SK-N-MC (cell line): ENCODE measurements at places on chromosomes 6 and 20.
A peak's percentile ranks its signal among the peaks of the same experiment; 100 is the strongest.

GRCh38 chr6:31736768-31737314, 511 bp upstream of the CLIC1 start:
- DNase-seq = no peak

DNA sequence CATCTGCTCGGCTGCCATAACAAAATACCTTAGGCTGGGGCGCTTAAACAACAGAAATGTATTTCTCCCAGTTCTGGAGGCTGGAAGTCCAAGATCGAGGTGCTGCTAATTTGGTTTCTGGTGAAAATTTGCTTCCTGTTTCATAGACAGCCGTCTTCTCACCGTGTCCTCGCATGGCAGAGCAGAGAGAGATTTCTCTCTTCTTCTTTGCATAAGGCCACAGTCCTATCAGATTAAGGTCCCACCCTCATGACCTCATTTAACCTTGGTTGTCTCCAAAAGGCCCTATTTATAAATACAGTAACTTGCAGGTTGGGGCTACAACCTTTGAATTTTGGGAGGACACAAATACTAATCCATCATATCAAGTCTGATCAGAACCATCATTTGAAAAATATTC, 544.3 kb downstream of the KIF16B start:
- DNase-seq = no peak

DNA sequence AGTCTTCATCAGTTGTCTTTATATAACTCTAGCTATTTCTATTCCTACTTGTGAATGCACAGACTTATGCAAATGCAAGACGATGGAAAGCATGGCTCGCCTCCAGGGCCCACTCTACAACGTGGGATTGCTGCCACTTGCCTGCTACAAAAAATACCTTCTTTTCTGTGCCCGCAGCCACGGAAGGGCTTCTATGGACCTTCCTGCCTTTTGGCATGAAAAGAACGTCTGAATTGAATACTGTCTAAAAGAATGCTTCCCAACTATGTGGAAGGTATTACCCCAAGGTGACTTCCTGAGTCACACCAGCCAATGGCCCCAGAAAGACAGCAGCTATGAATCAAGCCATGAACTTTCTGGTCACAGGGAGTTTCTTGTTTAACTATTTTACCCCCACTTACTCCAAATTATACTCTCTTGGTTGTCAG, 261.2 kb downstream of the HIVEP2 start:
- DNase-seq = no peak

DNA sequence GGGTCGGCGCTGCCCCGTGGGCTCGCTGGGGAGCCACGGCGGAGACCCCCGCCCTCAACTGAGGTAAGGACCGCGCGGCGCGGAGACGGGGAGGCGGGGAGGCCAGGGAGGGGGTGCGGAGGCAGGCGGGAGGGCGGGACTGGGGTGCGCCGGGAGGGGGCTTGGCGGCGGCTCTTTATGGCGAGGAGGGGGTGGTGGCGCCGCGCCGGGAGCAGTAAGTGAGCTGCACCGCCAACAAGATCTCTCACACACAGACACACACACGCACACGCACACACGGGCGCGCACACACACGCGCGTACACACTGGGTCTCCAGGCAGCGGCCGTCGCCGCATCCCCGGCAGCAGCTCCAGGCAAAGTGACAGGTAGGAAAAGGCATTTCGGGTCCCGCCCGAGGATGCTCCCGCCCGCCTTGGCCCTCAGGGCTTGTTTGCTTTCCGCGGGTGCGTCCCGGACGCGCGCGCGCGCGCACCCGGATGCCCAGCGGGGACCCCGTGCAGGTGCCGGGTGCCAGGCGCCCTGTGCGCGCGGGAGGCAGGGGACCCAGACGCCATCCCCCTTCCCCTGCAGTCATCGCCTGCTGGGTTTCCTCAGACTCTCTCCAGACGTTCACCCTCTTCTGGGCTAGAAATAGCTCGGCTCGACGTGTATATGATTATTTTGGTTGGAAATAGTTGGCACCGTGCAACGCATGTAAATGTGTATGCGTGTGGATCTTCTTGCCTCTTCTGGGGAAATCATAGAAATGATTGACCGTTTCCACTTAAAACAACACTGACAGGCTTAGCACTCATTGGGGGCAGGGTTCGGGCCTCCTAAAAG, at the start of gene PLCB4:
Gene PLCB4, plus strand, starts transcription at position 247 of the 823 bp plus-strand sequence. CDS start 238,728 bp downstream, outside the sequence.
- DNase-seq = peak; percentile 44

DNA sequence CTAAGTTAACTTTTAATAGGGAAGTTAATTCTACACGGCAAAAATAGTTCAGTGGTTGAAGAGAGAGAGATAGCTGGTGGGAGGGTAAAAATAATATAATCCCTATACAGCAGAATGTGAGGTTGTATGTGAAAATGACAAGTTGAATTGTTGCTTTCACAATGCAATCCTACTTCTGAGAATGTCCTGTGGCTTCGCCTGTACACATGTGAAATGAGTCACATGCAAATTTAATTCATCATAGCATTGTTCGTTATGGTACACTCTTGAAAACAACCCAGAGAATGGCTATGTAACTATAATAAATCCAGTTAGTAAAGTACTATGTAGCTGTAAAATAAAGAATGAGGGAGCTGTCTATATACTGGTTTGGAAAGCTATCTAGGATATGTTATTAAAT, 46.0 kb upstream of the HINT3 start:
- DNase-seq = no peak

GRCh38 chr6:147132889-147133288, 71.3 kb upstream of the STXBP5 start:
- no peak for DNase-seq

- no peak for DNase-seq
These were observed 690 bp downstream of the TULP1 start for GRCh38 chr6:35512006-35512405.

GRCh38 chr20:63319164-63320040, 26.4 kb downstream of the COL20A1 start:
- no peak for DNase-seq

GRCh38 chr20:48126227-48126740, 341.0 kb upstream of the SULF2 start:
- DNase-seq = no peak

DNA sequence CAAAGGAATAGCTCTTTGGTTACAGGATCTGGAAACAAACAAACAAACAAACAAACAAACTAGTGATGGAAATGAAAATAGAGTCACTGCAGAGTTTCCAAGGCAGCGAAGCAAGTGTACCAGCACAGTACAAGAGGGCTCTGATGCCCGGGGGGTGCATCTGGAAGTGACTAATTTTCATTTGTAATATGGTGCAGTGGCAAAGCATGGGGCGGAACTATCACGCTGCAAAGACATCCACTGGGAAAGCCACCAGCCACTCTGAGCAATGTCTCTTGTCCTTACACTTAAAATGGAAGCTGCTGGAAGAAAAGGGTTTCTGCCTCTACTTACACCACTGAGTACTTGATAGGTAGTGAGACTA, 44.4 kb upstream of the NEDD9 start:
- no peak for DNase-seq

GRCh38 chr6:111713236-111713635, 107.6 kb upstream of the TRAF3IP2 start:
- DNase-seq = no peak
